ENCODE measurements at places on chromosomes 3 and 15.

DNA sequence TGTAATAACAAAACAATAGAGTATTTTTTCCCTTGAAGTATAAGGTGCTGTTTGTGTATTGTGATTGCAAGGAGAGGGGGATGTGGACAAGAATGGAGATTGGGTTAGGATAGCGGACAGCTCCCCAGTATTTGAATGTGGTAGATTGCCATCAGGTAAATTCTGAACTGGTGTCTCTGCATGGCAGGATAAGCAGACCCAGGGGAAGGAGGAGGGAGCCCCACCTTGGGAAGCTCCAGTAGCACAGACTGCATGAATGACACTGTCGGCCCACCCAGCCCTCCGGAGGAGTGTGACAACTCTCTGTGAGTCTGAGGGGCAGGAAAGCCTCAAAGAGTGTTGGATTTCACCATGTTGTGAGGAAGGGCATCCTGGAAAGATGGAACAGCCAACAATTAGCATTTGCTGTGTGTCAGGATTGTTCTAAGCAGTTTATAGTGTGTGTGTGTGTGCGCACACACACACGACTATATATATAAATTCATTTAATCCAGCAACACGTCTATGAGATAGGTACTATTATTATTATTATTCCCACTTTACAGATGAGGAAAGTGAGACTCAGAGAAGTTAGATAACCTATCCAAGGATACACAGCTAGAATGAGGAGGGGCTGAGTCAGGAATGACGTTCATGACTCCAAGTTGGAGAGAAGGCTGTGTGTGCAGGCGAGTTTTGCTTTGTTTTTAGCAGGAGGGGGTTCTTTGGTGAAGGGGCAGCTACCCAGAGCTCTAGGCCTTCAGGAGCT lies 63.4 kb upstream of the LCTL start:
- DNase-seq, result no peak

DNA sequence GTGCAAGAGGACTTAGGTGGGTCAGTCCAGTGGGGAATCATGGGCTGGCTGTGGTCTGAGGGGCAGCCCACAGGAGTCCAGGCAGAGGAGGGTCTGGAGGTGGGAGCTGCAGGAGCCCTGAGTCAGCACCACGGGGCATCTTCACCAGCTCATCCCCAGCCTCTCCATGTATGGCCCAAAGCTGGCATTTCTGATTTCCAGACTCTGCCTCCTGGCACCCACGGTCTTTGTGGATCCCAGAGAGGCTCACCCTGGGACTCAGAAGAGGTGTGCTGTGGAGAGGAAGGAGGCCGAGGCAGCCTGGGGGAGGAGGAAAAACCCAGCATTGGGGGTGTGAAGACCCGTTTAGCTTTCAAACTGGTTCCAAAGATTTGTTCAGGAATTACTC lies 64.5 kb upstream of the KLF13 start:
- DNase-seq, result no peak

DNA sequence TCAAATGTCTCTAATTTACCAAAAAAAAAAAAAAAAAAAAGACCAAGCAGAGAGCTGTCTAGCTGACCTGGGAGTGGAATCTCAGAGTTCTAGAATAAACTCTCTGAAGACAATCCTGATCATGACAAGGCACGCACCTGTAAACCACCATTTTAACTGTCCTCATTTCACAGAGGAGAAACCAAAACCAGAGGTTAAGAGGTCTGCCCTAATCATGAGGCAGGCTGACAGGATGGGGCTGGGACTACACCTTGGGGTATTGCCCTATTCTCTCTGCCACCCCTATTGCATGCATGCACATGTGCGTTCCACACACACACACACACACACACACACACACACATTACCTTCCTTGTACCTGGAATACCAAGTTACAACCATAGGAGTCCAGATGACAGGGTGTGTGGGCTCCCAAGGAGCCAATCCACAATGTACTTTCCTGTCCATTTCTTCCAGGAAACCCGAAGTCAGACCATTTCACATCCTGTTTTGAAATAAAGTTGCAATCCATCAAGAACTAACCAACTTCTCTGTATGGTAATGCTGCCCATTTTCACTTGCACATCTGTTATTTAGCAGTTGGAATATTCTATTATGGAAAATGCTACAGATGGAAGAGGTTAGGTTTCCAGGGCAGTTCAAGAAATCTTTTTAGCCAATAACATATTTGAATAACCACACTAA lies 34.6 kb downstream of the HSPBAP1 start:
- no peak for DNase-seq

DNA sequence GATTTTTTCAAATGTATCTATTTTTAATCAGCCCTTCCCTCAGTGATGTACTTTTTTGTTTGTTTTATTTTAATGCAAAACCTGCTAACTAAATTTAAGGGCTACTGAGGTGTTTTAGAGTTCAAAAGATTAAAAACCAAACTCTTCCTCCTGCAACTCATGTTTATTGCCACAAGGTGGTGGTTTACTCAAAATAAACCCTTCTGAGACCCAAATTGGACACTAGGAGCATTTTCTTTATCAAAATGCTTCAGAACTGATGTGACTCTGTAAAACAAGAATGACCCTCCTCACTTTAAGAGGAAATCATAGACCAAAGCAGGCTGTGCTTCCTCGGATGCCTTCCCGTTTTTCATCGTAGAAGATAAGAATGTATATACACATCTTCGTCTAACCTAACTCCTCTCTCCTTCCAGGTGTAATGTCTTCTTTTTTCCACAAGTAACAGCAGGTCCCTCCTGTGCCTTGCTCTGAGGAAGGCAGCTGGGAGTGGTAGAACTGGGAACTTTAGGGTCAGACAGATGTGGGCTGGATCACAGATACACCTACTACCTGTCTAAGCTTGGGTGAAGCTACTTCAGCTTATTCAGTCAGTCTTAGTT lies 2.9 kb upstream of the NME9 start:
- DNase-seq, result no peak

DNA sequence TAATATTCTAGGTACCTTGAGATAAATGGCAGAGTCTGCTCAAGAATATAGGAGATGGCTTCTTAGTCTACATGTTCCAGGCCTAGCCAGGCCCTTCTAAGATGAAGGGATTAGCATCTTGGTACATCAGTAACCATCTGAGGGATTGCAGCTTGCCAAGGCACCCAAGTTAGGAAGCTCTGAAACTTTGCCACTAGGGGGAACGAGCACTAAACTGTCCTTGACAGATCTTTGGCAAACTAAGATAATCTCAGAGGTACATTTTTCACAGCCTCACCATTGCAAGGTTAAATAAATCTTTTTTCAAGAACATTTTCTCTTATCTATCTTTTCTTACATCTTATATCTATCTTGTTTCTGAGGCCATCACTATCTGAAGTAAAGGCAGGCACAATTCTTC lies 351.2 kb downstream of the RAP2B start:
- no peak for DNase-seq

GRCh38 chr3:112046599-112046998 lies 12.1 kb downstream of the TMPRSS7 start:
- no peak for DNase-seq

DNA sequence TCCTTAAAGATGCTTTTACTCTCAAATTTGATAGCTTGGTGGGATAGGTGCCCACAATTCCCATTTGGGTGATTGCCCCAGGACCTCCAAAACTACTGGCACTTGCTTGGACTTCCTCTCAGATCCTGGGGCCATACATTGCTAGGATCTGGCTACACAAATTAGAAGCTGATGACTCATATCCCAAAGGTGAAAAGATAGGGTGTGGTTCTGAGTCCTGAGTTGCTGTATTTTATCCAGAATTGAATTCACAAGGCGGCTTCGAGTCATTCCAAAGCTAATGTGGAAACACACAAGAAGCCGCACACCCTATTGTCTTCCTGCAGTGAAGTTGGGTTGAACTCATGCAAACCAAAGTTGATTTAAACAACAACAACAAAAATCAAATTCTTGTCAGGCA lies 53.4 kb downstream of the DUT start:
- DNase-seq, result no peak

- DNase-seq, result no peak
Observed at GRCh38 chr3:69409831-69410230, 23.9 kb upstream of the FRMD4B start.

DNA sequence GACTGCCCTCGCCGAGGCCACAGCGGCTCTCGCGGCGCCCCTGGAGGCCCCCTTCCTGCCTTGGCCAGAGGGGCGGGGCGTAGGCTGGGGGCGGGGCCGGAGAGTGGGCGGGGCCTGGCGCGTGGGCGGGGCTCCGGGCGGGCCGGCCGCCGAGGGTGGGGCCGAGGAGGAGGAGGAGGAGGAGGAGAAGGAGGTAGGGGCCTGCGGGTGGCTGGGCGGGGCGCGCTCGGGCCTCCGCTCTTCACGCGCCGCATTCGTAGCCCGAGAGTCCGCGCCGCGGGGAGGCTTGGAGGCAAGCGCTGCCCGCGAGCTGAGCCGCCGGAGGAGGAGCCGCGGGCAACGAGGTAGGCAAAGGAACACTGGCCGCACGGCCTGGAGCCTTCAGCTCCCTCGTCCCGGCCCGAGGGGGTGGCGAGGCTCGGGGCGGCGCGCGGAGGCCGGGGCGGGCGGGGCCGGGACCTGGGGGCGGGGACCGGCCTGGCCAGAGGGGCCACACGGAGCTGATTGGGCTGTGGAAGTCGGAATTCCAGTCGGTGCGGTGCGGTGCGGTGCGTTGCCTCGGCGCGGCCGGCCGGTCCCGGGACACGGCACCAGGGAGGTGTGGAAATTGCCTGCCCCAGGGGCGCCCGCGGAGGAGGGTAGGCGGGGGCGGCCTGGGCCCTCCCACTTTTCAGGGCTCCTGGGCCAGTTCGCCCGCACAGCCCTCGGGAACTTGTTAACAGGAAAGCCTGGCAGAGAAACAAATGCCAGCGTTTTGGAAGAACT lies at the start of gene PPP2R3A:
Gene PPP2R3A, plus strand, starts transcription at position 223 of the 765 bp plus-strand sequence. CDS start 35,771 bp downstream, outside the sequence.
- peak; percentile 53 for DNase-seq

GRCh38 chr15:79329171-79329611 lies 18.3 kb downstream of the TMED3 start:
- DNase-seq, result no peak

DNA sequence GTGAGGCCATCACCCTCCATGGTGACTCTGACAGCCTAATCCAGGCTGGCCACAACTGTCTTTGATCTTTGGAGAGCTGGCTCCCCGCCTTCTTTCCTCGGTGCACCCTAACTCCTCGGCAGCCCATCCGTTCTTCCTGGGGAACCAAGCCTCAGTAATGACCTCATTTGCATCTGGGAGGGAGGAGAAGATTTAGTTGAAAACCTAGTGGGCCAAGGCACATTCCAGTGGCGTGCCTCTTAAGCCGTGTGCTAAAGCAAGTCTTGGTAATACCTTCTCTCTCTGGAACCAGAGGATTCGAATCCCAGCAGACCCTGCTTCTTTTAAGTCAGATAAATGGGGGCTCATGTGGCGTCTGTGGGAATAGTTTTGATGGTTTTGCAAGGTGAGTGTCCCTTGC lies 233.1 kb downstream of the EBLN2 start:
- no peak for DNase-seq

GRCh38 chr15:71743861-71744382 lies 66.4 kb upstream of the NR2E3 start:
- no peak for DNase-seq

GRCh38 chr15:63939531-63940130 lies 105.9 kb upstream of the HERC1 start:
- no peak for DNase-seq

- DNase-seq, result no peak
Observed at GRCh38 chr3:42739401-42740158, 33.5 kb downstream of the CCDC13 start.

GRCh38 chr3:6965881-6966280 lies 105.0 kb downstream of the GRM7 start:
- no peak for DNase-seq

- no peak for DNase-seq
Observed at GRCh38 chr3:127162947-127163645, 29.8 kb upstream of the PRR23E start.

DNA sequence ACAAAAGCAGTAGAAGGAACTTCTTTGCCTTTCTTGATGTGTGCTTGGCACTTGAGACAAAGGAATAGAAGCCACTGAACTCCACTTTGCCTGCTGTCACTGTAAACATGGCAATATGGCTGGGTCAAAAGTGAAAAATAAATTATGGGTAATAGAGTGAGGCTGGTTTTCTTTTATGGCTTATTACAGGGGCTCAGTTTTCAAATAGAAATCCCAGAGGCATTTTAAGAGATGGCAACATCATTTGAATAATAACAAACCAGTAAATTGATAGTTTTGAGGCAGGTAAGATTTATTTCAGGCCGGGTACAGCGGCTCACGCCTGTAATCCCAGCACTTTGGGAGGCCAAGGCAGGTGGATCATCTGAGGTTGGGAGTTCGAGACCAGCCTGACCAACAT lies 2.8 kb downstream of the C3orf52 start:
- no peak for DNase-seq

DNA sequence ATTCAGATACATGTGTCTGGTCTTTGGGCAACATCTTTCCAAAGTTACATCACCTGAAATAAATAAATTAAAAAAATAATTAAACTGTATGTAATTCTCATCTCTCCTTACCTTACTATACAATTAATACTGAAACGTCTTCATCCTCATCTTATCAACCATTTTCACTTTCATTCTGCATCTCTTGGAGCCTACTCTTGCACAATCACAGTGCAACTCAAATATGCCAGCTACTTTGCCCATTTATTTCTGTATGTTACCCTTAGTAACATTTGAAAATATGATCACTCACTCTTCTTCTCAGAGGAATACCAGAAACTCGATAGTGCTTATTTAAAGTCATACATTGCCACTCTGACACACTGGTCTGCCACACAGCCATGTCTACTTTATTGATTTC lies 1357.1 kb upstream of the CADM2 start:
- no peak for DNase-seq

DNA sequence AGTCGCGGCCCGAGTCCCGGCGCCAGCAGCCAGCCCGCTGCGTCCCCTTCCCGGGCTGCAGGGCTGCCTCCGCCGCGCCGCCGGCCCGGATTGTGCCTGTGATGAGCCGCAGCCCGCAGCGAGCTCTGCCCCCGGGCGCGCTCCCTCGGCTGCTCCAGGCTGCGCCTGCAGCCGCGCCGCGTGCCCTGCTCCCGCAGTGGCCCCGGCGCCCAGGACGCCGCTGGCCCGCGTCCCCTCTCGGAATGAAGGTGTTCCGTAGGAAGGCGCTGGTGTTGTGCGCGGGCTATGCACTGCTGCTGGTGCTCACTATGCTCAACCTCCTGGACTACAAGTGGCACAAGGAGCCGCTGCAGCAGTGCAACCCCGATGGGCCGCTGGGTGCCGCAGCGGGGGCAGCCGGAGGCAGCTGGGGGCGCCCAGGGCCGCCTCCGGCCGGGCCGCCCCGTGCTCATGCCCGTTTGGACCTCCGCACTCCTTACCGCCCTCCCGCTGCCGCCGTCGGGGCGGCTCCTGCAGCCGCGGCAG lies 1.2 kb downstream of the CHST2 start:
- peak; percentile 20 for DNase-seq

DNA sequence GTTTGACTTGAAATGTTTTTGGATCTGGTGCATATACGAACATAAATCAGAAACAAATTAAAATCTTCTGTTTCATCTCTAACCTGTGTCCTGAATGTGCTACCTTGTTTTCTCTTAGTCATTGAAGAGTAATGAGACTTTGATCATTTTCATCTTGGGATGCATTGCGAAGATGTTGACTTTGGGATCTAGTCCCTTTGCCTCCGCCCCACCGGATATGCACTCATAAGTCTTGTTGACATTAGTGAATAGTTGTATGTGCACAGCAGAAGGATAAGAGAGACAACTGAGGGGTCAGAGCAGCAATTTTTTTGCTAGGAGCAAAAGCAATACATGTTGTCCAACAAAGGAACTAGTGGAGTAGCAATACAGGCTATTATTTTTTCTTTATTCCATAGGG lies 35.9 kb upstream of the SPRED1 start:
- DNase-seq, result no peak

- DNase-seq, result no peak
Observed at GRCh38 chr3:155411500-155412223, 118.2 kb upstream of the STRIT1 start.

All from stimulated activated CD8-positive, alpha-beta memory T cell treated with anti-CD3 and anti-CD28 coated beads, Interleukin-7, amount 100 ng/mL, for 48 hours (primary cell).